ENCODE measurements at places on chromosomes 12 and 14.

DNA sequence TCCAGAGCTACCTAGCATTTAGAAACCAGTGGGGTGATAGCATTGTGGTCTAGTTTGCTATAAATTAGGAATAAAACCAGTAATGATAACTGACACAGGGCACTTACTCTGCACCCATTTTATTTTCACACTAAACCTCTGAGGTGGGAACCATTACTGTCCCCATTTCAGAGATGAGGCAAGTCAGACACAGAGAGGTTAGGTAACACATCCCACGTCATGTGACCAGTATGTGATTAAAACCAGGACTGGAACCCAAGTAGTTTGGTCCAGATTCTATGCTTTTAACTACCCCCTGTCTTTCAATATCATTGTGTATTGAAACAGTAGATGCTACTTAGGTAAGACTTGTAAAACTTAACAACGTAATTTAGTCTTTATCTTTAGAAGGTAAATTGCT lies 110.2 kb downstream of the PLXNC1 start:
- no peak for DNase-seq

GRCh38 chr12:14845350-14845750 lies 2.0 kb upstream of the ART4 start:
- peak; percentile 48 for DNase-seq

- no peak for DNase-seq
Measured at GRCh38 chr14:60090864-60091519, 731 bp upstream of the PCNX4 start.

DNA sequence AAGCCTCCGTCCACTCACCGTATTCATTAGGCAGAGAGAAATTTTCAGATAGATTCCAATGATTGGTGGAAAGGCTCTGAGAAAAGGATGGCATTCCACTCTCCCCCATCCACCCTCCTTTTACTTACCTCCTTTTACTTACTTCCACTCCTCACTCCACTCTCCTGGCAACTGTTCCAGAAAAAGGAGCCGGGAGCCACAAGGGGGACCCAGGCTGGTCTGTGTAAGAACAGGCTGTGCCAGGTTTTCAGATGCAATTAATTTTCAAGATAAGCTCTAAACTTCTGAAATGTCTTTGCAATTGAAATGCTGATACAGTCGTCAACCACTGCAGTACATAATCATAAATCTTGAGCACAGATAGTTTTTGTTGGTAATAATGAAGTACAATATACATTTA lies 248.8 kb downstream of the ANO6 start:
- DNase-seq: no peak

DNA sequence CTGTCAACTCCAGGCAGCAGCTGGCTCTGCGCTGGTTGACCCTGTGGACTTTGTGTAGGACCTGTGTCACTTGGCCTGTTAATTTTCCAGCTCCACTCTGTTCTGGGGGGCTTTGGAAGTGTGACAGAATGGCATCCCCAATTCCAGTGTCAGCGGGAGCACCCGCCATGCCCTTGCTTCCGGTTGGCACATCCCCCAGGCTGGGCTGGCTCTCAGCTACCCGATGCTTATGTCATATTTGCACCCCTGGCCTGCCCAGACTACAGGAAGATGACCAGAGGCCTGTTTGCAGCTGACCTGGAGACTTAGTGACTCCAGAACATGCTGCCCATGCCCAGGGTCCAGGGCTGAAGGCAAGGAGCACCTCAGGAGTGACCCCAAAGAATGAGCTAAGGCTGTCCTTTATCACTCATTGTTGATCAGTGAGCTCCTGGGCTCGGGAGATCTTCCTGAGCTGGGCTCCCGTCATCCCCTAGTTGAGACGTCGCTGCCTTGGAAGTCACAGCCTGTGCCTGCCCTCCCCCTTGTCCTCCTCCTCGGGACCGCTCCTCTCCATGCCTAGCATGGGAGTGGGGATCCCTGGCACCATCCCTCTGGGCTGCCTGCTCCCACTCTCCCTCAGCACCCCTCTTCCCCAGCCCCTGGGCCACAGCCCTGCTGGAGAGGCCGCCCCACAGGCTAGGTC lies 163.4 kb upstream of the RTL1 start:
- no peak for DNase-seq

DNA sequence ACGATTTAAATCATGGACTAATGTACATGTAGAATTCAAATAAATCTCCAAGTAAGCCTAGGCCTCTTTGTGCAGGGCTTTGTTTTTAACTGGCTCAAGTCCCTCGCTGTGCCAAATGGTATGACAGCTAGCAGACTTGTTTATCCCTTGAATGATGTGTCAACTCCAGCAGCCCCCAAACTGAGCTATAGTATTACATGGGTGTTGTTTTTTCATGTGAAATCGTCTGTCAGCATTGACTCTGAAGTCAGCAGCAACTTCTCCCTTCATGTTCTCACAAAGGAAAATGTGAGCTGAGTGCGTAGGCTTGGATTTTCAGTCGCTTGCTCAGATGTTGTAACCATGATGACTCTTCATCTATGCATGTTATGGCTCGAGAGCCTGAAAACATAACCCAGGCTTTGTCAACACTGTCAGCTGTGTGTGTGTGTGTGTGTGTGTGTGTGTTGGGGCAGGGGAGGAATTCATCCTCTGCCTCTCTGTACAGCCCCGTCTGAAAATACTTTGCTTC lies 73.3 kb downstream of the PTHLH start:
- peak; percentile 88 for DNase-seq

DNA sequence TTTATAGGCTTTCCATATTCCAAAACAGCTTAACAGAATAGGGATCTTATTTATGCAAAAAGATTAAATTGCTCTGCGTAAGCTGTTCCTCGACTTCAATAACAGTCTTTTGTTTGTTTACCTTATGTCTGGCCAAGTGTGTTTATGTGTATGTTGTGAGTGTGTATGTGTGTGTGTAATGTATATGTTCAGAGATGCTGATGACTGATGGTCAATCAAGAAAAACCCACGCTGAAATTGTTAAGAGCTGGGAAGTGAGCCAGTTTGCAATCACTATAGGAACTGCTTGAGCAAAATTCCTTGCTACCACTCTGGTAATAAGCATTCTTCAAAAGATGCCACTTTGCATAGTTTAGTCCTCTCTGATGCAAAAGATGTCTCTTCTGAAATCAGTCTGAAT lies 59.6 kb downstream of the PRKD1 start:
- DNase-seq: no peak

GRCh38 chr12:127810041-127810440 lies 456.9 kb upstream of the TMEM132C start:
- DNase-seq: no peak

DNA sequence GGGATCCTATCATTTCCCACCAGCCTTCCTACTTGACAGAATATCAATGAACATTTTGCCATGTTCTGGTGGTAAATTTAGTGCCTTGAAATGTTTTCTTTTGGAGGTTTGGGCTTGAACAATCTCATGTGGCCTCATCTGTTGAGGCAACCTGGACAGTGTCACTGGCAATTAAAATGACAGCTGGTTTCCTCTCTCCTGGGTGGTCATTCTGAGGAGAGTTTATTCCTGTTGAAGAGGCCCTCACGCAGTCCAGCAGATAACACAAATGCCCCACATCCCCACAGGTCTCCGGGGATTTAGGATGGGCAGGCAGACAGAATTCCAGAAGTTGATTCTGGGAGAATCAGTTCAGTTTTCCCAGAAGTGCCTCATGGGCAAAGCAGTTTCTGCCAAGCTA lies 41.9 kb downstream of the MMAB start:
- no peak for DNase-seq

- no peak for DNase-seq
Measured at GRCh38 chr14:94334872-94335271, 11.7 kb upstream of the SERPINA6 start.

- DNase-seq: no peak
Measured at GRCh38 chr12:127595506-127595905, 671.5 kb upstream of the TMEM132C start.

DNA sequence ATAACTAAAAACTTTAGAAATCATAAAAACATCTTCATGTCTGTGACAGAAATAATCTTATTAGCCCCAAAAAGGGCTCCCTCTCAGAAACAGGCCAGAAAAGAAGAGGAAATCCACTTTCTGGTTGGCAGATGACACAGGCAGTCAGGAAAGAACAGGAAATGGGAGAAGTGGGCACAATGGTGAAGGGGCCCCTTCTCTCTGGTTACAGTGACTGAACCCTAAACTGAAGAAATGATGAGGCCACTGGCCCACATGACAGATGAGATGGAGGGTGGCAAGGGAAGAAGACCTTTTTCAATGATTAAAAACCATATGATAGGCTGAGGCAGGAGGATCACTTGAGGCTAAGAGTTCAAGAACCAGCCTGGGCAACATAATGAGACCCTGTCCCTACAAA lies 21.1 kb downstream of the TCTN1 start:
- DNase-seq: no peak

DNA sequence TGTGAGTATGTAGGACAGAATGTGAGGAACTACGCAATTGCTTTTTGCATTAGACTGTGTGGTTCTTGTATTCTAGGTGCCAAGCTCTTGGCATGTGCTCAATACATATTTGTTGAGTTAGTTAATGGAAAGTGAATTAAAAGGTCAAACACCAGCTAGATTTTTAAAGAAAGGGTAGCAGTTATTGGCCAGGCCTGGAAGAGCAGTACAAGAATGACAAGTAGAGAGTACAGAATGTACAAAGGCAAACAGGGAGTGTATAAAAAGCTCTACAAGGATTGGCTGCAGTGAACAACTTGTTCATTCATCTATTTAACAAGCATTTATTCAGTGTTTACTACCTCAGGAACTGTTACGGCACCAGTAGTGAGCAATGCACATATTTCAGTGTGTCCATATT lies 854.0 kb upstream of the SEL1L start:
- no peak for DNase-seq

GRCh38 chr12:52990206-52990605 lies 16.1 kb upstream of the EIF4B start:
- DNase-seq: no peak

GRCh38 chr12:12806784-12807516 lies 6.2 kb upstream of the DDX47 start:
- no peak for DNase-seq

- peak; percentile 9 for DNase-seq
Measured at GRCh38 chr14:82075566-82075965, 541.9 kb upstream of the SEL1L start.

DNA sequence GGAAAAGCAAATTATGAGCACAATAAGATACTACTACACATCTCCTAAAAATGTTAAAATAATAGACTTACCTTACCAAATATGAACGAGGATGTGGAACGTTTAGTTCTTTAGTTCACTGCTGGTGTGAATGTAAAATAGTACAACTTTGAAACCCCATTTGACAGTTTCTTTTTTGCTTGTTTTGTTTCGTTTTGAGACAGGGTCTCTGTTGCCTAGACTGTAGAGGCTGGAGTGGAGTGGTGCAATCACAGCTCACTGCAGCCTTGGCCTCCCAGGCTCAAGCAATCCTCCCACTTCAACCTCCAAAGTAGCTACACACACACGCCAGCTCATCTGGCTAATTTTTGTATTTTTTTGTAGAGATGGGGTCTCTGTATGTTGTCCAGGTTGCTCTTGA lies 136.4 kb upstream of the FAR2 start:
- no peak for DNase-seq

DNA sequence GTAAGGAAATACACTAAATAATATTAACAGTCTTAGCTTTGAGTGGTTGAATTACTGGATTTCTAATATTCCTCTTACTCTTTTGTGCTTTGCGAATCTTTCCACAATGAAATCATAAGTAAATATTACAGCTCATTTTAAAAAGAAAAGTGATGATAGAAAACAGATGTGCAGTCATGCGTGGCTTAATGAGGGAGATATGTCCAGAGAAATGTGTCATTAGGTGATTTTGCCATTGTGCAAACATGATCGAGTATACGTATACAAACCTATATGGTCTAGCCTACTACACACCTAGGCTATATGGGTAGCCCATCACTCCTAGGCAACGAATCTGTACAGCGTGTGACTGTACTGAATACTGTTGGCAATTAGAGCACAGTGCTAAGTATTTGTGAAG lies 59.3 kb downstream of the SLC15A5 start:
- no peak for DNase-seq
